ENCODE measurements at places on chromosomes 3 and 15.
A peak's percentile ranks its signal among the peaks of the same experiment; 100 is the strongest.

GRCh38 chr3:47854267-47854666, 51.3 kb downstream of the DHX30 start:
- DNase-seq, result no peak

DNA sequence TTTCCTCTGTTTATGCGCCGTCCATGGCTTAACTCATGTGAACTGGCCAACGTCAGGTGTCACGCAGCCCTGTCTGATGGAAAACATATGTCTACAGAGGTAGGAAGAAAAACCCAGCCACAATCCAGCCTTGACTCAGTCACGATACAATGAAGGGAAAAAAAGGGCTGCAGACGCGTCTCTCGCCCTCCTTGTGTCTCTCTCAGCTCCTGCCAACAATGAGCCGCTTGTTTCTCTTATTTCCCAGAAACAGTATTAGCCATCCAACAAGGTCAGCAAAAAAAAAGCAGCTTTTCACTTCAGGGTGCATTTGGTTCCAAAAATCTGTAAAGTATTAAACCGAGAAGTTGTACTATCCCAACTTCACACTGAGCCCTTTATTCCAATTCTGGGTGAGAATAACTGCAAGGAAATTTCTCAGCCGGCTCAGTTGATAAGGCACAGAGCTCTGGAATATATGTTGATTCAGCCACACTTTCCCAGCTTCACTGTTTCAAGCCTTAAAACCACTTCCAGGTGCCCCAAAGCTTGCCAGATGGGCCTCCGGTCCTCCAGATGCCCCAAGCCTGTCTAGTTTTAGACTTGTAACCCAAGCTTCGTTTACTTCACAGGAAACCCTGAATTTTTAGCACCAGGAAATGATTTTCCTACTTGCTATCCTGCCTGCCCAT, 79.4 kb downstream of the TM4SF4 start:
- no peak for DNase-seq

- DNase-seq, result no peak
Measured at GRCh38 chr3:96959901-96960641, 145.7 kb downstream of the EPHA6 start.

DNA sequence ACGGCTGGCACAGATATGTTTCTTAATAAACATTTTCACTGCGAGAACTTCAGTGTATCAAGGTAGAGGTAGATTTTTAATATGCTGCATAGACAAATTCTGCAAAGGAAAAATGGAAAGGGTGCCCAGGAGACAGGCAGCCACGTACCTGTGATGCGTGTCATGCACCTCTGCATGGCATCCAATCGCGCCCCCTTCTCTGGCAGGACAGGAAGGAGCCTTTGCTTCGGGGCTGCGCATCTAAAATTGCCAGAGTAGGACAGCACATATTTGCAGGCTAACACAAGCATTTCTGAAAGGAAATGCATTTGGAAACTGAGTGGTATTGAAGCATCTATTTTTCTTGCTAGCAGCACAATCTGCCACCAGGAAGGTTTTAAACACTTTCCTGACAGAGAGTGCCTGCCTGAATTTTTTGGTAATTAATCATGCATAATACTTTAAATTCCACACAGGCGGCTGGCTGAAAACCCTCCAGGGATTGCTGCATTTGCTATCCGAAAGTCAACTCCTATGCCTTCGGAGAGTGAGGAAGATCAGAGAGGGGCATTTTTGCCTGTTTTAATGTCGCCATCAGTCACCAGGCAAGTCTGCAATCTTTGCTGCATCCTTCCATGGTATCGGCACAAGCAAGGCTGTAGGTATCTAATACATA, 165.1 kb upstream of the ATP10A start:
- no peak for DNase-seq

DNA sequence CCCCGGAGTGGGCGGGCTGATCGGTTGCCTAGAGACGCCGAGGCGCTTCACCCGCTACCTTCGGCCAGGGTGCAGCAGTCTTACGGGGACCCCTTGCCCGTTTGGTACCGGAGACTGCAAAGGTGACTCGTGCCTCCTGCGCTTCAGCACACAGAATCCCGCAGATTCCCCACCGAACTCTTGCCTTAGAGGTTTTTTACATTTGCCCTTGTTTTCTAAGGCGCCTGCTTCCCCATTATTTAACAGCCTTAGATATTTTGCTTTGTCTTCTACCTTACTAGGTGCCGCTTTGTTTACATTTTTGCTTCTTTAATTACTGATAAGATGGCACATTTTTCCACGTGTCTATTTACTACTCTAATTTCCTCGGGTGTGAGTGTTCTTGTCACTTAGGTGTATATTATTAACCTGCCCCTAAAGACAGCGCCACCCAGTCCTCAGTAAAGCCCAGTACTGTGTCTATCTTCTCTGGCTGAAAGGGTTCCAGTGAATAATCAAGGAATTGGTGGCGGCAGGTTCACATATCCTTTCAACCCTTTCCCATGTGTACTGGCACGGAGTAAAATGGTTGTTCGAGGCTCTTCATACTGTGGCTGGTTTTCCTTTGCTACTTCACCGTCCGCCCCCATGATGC, 573 bp upstream of the CEP152 start:
- no peak for DNase-seq

DNA sequence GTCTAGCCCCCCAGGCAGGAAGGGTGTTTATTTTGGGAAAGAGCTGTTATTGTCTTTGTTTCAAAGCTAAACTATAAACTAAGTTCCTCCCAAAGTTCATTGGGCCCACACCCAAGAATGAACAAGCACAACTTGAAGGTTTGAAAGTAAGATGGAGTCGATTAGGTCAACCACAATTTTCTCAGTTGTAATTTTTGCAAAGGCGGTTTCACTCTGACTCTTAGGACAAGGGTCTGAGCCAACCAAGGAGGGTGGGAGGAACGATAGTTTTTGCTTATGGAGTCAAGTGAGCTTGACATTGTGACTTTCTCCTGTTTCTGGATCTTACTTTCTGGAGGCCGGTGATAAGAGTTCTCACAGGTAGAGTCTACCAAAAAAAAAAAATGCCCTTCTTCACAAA, 5.8 kb upstream of the ZNF770 start:
- DNase-seq, result no peak

DNA sequence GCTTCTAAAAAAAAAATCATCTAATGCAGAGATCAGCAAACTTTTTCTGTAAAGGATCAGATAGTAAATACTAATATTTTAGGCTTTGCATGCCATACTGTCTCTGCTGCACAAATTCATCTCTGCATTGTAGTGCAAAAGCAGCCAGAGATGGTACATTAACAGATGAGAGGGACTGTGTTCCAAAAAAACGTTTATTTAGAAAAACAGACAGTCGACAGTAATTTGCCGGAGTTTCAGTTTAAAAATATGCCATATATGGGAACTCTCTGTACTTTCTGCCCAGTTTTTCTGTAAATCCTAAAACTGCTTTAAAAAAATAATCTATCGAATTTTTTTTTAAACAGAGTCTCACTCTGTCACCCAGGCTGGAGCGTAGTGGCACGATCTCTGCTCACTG, 14.3 kb downstream of the MINDY2 start:
- no peak for DNase-seq

DNA sequence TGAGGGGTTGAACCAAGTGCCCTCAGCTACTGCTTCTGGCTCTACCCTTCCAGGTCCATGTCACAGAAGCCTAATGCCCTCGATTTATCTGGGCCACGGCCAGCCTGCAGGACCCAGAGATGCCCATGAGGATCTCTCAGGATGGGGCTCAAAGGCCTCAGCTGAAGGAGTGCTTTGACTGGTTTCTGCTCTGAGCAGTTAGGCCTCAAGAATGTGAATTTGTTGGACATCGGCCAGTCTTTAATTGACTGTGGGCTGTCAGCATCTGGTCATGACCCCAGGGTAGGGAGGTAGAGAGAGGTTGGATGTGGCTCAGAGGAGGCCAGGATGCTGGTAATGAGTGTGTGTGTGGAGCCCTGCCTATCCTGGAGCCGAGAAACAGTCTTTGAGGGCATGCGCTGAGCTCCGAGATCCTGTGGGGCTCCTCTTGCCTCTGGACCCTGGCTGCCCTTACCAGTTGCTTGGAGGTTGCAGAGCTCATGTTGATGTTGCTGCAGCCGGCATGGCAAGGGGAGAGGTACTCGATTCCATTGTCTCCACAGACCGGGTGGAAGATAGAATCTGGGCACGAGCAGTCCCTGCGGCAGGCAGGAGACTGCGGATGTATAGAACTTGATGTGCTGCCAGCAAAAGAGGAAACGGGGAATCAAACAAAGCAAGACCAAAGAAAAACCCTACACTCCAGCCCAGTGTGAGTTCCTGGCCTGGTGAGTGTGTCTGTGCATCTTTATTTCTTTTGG, 49.1 kb upstream of the RAB6B start:
- DNase-seq, result no peak

DNA sequence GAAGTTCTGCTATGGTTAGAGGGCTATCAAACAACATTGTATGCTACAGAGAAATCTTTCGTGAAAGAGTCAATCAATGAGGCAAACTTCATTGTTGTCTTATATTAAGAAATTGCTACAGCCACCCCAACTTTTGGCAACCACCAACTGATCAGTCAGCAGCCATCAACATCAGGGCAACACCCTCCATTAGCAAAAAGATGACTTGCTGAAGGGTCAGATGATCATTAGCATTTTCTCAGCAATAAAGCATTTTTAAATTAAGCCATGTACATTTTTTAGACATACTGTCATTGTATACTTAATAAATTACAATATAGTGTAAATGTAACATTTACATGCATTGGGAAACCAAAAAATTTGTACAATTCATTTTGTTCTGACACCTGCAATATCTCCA, 53.1 kb downstream of the LYZL4 start:
- no peak for DNase-seq

GRCh38 chr3:33141006-33141405, 27.2 kb downstream of the CRTAP start:
- no peak for DNase-seq

DNA sequence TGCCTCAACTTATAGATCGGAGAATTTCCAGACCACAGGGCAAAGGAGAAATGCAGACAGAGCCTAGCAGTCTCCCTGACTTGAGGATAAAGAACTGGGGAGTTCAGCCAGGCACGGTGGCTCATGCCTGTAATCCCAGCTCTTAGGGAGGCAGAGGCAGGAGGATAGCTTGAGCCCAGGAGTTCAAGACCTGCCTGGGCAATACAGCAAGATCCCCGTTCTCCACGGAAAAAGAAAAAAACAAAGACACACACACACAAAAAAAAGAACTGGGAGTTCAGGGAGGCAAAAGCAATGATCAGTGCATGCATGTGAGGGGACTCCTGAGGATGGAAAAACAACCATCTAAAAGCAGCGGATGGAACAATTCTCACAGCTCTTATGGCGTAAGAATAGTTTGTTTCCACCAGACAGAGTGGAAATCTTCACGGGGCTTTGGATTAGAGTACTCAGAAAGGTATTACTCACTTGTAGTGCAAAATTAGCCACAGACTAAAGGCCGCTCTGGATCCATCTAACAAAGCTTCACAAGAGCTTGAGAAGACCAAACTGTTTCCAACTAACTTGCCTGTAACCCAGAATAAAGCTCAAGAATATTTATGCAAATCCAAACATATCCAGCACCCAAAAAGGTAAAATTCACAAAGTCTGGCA, 16.3 kb downstream of the SEC11A start:
- no peak for DNase-seq

DNA sequence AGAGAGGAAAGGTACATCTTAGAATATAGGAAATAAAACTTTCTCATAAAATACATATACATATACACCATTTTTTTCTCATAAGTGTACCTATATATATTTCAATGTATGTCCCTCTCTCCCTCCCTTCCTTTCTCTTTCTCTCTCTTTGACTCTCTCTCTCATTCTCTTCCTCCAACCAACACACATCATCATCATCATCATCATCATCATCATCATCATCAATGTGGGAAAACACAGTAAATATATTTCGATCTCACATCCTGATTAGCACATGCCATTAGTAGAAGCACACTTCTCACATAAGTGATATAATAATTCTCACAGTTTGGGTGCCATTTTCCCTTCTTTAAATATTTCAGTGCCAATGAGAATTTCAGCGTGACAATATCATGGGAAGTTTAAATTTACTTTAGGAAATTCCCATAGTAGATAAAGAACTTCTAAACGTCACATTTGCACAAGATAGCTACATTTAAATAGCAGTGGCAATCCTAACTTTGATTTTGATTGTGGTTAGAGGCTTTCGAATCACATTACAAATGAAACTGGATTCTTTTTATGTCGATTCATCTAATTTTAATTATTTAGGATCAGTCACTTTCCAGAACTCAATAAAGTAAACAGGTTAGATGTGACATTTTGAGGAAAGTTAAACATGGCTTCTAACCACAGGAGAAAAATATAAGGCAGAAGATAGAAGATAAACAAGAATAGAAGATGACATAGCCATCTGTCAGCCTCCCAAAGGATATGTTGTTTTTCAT, 33.0 kb upstream of the ACTC1 start:
- no peak for DNase-seq

- peak; percentile 12 for DNase-seq
Measured at GRCh38 chr3:34758630-34759261, 880.6 kb upstream of the ARPP21 start.

- no peak for DNase-seq
Measured at GRCh38 chr3:31241533-31241932, 291.2 kb upstream of the STT3B start.

- DNase-seq, result no peak
Measured at GRCh38 chr15:50358845-50359244, 3.8 kb upstream of the GABPB1 start.

GRCh38 chr15:41501931-41502794, 8.5 kb downstream of the ITPKA start:
- DNase-seq, result no peak

GRCh38 chr3:150610785-150611184, 7.7 kb downstream of the SELENOT start:
- DNase-seq, result no peak

GRCh38 chr3:139982404-139982803, 47.4 kb downstream of the CLSTN2 start:
- no peak for DNase-seq

GRCh38 chr15:79844221-79844620, 52.6 kb downstream of the MTHFS start:
- no peak for DNase-seq

DNA sequence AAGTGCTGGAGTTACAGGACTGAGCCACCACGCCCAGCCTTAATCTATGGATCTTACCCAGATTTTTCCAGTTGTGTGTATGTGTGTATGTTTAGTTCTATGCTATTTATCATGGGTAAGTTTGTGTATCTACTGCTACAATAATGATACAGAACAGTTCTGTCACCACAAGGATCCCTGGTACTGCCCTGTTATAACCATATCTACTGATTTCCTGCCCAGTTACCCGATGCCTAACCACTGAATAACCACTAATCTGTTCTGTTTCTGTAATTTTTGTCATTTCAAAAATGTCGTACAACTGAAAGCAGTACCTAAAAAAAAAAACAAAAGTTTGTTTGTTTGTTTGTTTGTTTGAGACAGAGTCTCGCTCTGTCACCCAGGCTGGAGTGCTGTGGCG, 123.7 kb upstream of the RAP2B start:
- no peak for DNase-seq

- DNase-seq, result no peak
Measured at GRCh38 chr15:95684693-95685115, 645.8 kb upstream of the NR2F2 start.

DNA sequence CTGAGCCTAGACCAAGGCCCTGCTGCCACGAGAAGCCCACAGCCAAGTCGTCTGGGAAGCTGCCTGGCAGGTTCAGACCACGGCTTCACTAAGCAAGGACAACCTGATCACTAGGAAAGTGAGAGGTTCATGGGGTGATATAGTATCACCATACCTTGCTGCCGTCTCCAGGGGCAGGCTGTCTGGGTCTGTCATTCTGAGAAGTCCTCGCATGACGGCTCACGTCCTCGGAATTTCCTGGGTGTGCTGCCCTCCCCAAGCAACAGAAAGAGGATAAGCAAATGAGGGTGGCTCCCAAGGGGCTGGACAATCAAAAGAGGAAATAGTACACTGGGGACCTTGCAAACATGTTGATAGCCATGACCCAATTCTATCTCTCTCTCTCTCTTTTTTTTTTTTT, 207.4 kb upstream of the IGF1R start:
- DNase-seq, result no peak

Measured in DND-41 (cell line).